ENCODE measurements at places on chromosomes 16 and 17. TPM values are rescaled to one million over a fixed set of nuclear protein-coding genes. Genes with fewer than 3 reads are reported as not detected.

The SCARF1 gene
- 0.54 TPM for polyA plus RNA-seq

The NTN1 gene
- 0.10 TPM for polyA plus RNA-seq

The CACNG5 gene
- polyA plus RNA-seq = not detected

The CES1 gene
- polyA plus RNA-seq = 0.20 TPM

The ALOX12B gene
- polyA plus RNA-seq = 0.14 TPM

The ABCA8 gene
- not detected for polyA plus RNA-seq

The NEUROD2 gene
- polyA plus RNA-seq = 0.06 TPM

The ORAI3 gene
- 24.2 TPM for polyA plus RNA-seq

The SOCS7 gene
- polyA plus RNA-seq = 6.2 TPM

The NOG gene
- polyA plus RNA-seq = not detected

The SLC16A13 gene
- 4.8 TPM for polyA plus RNA-seq

DNA sequence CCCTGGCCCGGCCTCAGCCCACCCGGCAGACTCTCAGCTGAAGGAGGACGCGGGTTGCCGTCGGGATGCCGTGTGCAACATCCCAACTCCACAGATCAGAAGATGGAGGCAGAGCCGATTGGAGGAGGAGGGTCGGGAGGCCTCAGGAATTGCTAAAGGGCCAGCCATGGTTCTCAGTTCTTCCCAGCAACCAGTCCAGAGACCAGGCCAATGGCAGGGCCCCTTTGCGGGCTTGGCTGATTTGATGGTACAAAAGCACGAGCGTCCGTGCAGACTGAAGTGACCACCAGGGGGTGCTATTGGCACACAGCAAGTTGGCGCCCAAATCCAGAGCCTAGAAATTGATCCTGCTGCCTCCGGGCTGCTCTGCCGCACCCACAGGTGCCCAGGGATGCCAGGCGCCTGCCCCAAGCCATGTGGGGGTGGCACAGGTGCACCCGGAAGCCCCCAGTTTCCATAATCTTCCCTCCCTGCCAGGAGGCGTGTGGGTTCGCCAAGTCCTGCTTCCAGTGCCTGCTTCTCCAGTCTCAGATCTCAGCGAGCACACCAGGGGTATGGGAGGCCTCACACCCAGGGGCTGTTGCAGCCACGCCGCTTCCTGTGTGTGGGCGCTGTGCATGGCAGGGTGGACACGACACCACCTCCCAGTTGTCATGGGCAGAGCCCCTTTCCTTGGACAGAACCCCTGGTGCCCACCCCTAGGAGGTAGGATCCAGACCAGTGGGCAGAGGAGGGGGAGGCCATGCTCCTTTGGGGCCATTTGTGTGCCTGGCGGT lies 7.1 kb upstream of the TEX19 start:
- H3K27ac ChIP-seq = no peak overlapping the region
- H3K4me3 ChIP-seq = no peak overlapping the region
- H3K27me3 ChIP-seq = no peaks in the 10 kb centered on the region
- H3K36me3 ChIP-seq = no peaks in the 10 kb centered on the region

GRCh38 chr16:2046893-2047329 lies 723 bp downstream of the NTHL1 start:
- no peak for DNase-seq
- no peaks in the 10 kb centered on the region for H3K27me3 ChIP-seq
- H3K4me3 ChIP-seq = no peak overlapping the region
- H3K36me3 ChIP-seq = peaks cover 8% of the 10 kb centered on the region
- peaks cover 17% of the 10 kb centered on the region for H3K4me1 ChIP-seq

DNA sequence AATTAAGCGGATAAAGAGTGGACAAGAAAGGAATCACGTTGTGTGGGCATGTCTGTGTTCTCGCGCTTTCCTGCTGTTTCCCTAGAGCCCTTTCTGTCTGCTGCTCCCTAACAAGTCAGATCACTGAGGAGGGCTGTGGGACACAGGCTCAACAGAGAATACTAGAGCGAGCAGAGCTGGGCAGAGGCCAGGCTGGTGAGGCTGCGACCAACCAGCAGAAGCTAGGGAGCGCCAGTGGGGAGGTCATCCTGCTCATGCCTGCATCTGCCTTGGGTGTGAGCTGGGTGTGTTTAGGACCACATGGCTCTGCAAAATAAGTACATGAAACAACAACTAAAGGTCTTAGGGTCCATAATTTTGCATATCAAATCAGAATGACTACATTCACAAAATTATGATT lies 11.5 kb upstream of the FOXJ1 start:
- H3K27ac ChIP-seq = no peak overlapping the region
- H3K36me3 ChIP-seq = no peaks in the 10 kb centered on the region
- H3K27me3 ChIP-seq = no peaks in the 10 kb centered on the region

DNA sequence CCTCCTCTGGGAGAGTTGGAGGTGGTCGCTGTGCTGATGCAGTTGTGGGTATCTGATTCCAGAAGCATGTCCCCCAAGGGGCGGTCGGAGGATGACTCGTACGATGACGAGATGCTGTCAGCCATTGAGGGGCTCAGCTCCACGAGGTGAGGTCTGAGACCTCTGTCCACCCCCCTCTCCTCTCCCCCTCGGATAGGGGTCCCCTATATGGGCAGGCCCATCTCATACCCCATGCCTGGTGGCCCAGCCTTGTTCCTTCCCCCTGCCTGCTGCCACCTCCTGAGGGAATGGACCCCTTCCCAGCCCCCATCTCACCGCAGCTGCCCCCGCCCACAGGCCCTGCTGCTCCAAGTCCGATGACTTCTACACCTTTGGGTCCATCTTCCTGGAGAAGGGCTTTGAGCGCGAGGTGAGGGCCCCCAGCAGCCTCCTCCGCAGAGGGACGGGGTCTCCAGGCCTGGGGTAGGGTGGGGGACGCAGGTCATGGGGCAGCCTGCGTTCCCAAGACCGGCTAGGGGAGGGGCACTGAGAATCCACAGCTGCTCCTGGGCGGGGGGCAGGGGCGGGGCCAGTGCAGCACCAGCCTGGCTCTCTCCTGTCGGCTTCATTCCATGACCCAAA lies 39.2 kb downstream of the ADCY7 start:
- H3K4me1 ChIP-seq = no peaks in the 10 kb centered on the region
- peaks cover 5% of the 10 kb centered on the region for H3K36me3 ChIP-seq
- H3K27me3 ChIP-seq = no peaks in the 10 kb centered on the region
- no peak for DNase-seq

DNA sequence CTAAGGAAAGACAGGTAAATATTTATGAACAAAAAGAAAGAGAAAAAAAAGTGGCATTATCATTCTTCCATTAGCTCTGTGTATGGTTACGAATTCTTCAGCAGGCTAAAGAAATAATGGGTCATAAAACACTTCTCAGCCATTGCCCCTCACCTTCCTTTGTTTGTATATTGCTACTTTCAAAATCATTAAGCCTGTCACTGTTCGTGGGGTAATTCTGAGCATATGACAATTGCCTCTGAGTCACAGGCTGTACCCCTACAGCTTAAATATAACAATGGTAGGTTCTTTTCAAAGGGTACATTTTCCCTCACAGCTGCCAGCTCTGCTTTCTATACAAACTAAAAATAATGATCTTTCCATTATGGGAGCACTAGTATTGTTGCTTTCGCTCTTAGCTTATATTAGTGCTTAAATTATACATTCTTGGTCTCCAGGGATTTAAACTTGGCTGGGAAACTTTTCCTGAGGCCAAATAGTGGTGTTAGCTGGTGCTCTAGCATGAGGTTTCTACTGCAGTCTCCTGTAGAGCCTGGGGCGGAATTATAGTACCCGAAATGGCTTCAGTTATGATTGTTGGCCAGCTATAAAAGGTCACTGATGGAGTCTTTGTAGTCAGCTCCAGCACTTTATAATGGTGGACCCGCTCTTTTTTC lies 74.7 kb upstream of the CDH11 start:
- H3K4me1 ChIP-seq = no peaks in the 10 kb centered on the region
- H3K27me3 ChIP-seq = no peaks in the 10 kb centered on the region
- no peak overlapping the region for H3K4me3 ChIP-seq
- no peak for DNase-seq
- H3K27ac ChIP-seq = no peak overlapping the region
- H3K36me3 ChIP-seq = no peaks in the 10 kb centered on the region

- no peak overlapping the region for H3K4me3 ChIP-seq
- DNase-seq = no peak
- no peaks in the 10 kb centered on the region for H3K36me3 ChIP-seq
- H3K27me3 ChIP-seq = no peaks in the 10 kb centered on the region
- no peak overlapping the region for H3K27ac ChIP-seq
Measured at GRCh38 chr17:72812823-72813222, 279.7 kb downstream of the SLC39A11 start.

DNA sequence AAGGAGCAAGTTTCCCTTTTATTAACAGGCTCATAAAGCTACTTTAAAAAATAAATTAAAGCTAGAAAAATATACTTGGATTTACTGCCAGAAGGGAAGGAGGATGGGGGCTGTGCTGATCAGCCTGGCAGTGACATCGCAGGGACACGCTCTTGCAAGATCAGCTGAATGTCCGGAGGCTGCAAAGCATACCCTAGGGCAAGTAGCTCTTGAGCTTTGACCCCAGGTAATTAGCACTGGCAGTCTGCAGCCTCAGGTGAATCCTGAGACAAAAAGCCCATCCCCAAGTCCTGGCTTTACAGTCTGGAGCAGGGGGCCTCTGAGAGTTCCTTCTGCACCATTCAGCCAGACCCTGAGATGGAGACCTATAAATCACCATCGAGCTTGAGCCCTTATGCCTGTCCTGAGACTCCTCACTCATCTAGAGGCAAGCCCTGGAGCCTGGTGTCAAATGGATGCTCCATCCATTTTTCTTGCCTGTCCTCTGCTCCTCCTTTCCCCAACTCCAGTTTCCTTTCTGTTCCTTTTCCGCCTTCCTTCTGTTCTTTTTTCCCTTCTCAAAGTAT lies 131.7 kb downstream of the TMEM114 start:
- H3K4me1 ChIP-seq = no peaks in the 10 kb centered on the region
- H3K27ac ChIP-seq = no peak overlapping the region
- no peak overlapping the region for H3K4me3 ChIP-seq
- DNase-seq = no peak
- H3K36me3 ChIP-seq = no peaks in the 10 kb centered on the region

DNA sequence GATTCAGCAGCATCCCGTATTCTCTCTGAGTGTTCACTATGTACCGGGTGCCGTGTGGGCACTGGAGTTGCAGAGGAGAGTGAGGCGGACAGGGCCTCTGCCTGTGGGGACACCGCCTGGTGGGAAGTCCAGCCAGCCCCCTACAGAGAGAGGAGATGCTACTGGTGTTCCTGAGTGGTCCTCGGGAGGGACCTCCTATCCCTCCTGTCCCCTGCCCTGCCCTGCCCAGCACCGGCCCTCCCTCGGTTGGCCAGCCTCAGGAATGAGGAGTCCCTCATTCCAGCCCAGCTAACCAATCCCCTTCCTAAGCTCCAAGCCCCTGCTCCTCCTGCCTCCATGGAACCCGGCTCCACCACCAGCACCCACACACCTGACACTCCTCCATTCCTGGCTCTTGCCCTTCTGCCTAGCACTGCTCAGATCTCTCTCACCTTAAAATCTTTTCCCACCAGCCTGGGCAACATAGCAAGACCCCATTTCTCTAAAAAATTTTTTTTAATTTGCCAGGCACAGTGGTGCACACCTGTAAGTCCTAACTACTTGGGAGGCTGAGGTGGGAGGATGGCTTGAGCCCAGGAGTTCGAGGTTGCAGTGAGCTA lies 2.0 kb downstream of the ASGR2 start:
- DNase-seq = no peak
- no peak overlapping the region for H3K4me3 ChIP-seq
- H3K36me3 ChIP-seq = no peaks in the 10 kb centered on the region
- no peak overlapping the region for H3K27ac ChIP-seq

DNA sequence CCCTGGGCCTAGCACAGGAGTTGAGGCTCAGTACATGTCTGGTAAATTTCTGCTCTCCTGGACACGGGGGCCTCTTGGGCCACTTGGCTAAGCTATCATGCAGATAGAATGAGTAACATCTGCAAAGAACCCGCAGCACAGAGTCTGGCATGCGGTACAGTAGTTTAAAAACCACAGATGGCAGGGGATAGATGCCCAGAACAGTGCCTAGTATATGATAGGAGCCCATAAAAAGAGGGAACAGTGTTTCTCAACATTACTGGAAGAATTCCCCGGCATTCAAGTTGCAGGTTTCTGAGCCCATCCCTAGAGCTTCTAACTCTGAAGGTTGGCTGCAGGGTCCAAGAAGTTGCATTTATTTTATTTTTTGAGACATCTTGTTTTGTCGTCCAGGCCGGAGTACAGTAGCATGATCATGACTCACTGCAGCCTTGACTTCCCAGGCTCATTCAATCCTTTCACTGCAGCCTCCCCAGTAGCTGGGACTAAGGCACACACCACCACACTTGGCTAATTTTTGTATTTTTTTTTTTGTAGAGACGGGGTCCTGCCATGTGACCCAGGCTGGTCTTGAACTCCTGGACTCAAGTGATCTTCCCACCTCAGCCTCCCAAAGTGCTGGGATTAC lies 5.8 kb downstream of the CDIPT start:
- no peaks in the 10 kb centered on the region for H3K27me3 ChIP-seq
- H3K4me1 ChIP-seq = peaks cover 12% of the 10 kb centered on the region
- no peak overlapping the region for H3K4me3 ChIP-seq
- DNase-seq = no peak
- H3K27ac ChIP-seq = no peak overlapping the region

DNA sequence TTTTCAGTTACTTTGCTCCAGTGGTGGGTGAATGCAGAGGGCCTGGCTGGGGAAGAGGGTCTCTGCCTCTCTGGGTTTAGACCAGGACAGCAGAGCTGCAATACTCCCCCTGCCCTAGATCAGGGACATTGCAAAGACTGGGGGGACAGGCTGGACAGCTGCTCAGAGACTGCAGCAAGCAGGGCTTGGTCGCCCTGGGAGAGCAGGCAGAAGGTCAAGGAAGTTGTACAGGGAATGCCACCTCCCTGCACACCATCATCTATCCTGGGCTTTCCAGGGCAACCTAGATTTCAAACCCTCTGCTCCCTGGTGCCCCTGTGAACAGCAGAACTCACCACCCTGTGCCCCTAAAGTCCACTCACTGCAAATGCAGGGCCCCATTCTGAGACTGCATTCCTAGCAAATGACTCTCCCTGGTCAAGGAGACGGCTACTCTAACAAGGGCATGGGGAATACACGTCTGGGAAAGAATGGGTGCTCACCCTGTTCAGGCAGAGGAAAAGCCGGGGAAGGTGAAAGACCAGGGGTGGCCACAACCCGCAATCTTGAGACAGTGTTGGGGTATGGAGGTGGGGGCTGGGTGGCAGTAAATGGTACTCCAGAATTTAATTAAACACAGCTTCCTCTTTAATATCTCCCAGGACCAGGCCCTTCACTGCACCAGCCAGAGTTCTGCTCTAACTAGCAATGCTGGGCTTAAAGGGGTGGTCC lies 1.0 kb downstream of the KIFC3 start:
- peaks cover 35% of the 10 kb centered on the region for H3K27me3 ChIP-seq
- no peaks in the 10 kb centered on the region for H3K36me3 ChIP-seq
- H3K4me3 ChIP-seq = peak overlapping the region; percentile 8
- peaks cover 16% of the 10 kb centered on the region for H3K4me1 ChIP-seq

DNA sequence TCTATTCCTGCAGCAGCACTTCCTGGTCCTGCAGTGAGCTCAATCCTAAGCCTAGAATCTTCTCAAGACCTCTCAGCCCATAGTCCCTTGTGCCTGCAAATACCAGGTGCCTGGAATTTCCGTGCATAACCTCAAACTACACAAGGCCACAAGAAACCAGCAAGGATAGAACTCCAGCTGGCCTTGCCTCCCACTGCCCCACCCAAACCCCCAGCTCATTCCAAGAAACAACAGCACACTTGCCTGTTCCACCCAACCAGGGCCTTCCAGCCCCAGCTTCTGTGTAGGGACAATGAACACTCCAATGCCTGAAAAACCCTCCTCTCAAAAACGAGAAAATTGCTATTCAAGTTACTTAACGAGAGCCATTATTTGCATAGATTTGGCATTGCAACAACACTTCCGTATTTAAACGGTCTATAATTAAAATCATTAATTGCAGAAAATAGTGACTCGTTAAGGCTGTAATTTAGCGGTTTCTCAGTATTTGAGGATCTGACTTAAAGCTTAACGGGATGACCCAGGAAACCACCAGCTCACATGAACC lies 147.0 kb downstream of the C16orf78 start:
- H3K27ac ChIP-seq = no peak overlapping the region
- no peak overlapping the region for H3K4me3 ChIP-seq
- no peaks in the 10 kb centered on the region for H3K4me1 ChIP-seq
- DNase-seq = no peak
- H3K27me3 ChIP-seq = no peaks in the 10 kb centered on the region

Measured in B cell (primary cell).